ENCODE measurements at places on chromosomes 4 and X.

- no peak for DNase-seq
These were observed 243.0 kb upstream of the FSTL5 start for GRCh38 chr4:162406637-162407365.

- no peak for DNase-seq
These were observed 547.2 kb upstream of the DIPK2B start for GRCh38 chrX:45747905-45748304.

GRCh38 chr4:159229164-159229563 lies 126.3 kb downstream of the RAPGEF2 start:
- no peak for DNase-seq

DNA sequence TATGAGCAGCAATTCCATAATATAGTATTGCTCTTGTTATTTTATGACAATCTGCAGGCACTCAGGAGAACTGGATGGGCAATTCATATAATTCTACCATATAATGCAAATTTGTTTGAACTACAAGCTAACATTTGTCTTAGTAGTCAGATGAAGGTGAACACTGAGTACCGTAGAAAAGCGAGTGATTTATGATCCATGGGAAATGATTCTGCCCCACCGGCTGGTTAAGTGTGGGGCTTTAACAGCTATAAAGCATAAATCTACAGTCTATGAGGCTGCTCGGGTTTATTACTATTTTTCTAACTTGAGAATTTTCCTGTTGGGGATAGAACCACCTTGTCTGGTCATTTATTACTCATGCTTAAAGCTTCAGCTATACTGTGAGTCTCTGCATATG lies 275.5 kb downstream of the PCDH10 start:
- no peak for DNase-seq

DNA sequence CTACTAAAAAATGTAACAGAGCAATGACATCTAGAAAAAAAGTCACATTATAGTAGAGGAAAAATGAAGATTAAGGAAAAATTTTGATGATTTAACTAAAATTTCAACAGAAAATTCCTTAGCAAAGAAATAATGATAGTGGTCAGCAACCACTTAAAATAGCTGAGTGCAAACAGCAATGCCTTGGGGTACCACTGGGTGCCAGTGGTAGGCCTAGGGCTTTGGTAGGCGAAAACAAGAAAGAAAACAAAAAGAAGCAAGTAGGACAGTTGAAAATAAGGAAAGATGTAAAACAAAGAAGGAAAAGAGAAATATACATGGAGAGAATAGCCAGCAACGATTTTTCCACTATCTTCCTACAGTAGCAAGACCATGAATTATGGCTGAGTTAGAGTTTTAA lies 313.5 kb upstream of the IRS4 start:
- no peak for DNase-seq

GRCh38 chrX:150602743-150603142 lies 34.3 kb downstream of the MTM1 start:
- DNase-seq: no peak

GRCh38 chr4:74531963-74532794 lies 87.2 kb downstream of the AREG start:
- DNase-seq: no peak

- DNase-seq: peak; percentile 12
These were observed 119.3 kb downstream of the CRLF2 start for GRCh38 chrX:1093121-1093520.

- no peak for DNase-seq
These were observed 27.6 kb downstream of the CLCN5 start for GRCh38 chrX:49949961-49950360.

DNA sequence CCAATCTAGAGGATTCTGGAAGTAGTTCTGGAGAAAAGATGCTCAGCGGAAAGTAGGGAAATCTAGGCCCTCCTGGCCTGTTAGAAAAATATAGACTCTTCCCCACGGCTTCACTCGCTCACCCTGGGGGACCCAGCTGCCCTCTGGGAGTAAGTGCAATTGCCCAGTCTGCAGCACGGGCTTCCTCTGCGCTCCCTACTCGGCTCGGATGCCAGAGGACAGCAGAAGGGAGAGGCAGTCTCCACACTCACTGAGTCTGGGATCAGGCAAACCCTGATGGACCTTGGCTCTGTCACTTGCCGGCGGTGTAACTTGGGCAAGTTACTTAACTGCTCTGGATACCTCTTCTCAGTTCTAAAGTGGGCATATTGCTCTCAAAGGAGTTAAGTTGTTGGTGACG lies 2.1 kb downstream of the SHISA3 start:
- DNase-seq: no peak

GRCh38 chr4:86092684-86093083 lies 267.2 kb downstream of the MAPK10 start:
- DNase-seq: no peak

DNA sequence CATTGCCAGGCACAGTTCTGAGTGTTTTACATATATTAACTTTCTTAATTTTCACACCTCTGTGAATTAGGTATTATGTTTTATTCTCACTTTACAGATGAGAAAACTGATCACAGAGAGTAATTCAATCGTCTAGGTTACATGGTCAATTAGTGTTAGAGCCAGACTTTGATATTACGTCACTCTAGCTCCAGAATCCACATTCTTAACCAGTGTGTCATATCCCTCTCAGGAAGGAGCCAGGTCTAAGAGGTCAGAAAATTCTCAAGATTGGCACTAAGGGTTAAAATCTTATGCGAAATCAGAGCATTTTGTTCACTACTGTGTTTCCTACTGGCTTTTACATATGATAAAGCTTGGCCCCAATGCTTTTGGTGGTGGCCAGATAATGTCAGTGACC lies 7.4 kb downstream of the DMP1 start:
- no peak for DNase-seq
